ENCODE measurements at places on chromosomes 5 and 9. TPM values are rescaled to one million over a fixed set of nuclear protein-coding genes. Genes with fewer than 3 reads are reported as not detected.

GRCh38 chr5:150758203-150758530 lies 650 bp downstream of the DCTN4 start:
- DNase-seq: no peak

- no peak for DNase-seq
Observed at GRCh38 chr5:143892271-143892670, 80.3 kb downstream of the HMHB1 start.

DNA sequence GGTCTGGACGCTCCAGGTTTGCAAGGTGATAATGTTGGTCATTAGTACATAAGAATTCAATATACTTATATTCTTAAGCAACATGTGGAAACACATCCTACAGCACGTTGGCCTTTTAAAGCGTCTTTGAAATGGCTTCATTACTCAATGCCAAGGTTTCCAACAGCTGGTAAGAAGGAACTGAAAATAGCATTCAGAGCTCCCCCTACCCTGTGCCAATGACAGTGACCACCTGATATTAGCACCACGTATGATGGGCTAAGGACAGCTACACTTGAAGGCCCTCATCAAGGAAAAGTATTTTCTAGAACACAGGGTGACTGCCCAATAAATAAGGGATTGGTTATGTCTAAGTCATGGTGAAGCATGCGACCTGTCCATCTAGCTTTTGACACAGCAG lies 9.9 kb downstream of the ZNF622 start:
- DNase-seq: no peak

GRCh38 chr5:135008981-135009735 lies 24.9 kb downstream of the PITX1 start:
- no peak for DNase-seq

DNA sequence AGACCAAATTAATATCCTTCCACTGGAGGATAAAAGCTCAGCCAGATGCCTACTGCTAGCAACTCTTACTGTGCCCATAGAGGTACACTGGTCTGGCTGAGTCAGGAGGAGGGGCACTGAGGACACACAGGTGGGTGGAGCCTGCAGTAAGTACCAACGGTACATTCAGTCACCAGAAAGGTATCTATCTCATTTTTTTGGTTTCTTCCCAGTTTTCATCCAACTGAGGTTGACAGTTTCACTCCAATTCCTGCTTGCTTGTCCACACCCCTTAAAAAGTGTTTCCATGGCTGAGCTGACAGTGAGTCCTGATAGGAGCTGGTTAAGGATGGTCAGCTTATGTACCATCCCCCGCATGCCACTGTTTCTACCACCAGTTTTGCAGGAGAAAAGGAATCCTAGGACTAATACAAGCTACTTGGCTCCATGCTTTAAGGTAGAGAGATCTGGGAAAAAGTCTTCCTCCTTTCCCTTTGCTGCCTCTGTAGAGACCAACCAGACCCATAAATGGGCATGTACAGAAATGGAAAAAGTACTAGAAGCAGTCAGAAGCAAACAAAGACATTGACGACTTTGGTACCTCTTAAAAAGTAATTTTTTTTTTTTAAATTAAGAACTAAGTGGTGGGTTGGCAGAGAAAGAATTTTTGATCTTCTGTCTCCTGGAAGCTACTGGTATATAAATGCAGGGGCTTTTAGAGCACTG lies 3.2 kb downstream of the ELL2 start:
- no peak for DNase-seq

- DNase-seq: no peak
Observed at GRCh38 chr5:68849906-68850305, 243.9 kb upstream of the SLC30A5 start.

DNA sequence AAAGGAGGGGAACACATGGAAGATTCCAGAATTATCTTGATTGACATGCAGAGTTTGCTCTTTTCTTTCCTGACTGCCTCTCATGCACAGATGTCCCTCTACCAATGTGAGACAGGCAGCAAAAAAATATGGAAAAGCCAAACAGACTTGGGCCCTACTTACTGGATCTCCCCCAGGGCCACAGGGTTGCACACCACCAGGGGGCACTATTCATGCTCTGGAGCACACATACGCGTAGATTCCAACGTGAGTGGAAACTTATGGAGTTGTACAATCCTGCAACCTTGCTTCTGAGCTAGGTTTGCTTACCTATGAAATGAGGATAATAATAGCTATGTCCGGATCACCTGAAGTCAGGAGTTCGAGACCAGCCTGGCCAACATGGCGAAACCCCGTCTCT lies 319.5 kb downstream of the ARHGEF28 start:
- no peak for DNase-seq

GRCh38 chr9:78871452-78872331 lies 574.8 kb downstream of the PSAT1 start:
- peak; percentile 55 for DNase-seq

DNA sequence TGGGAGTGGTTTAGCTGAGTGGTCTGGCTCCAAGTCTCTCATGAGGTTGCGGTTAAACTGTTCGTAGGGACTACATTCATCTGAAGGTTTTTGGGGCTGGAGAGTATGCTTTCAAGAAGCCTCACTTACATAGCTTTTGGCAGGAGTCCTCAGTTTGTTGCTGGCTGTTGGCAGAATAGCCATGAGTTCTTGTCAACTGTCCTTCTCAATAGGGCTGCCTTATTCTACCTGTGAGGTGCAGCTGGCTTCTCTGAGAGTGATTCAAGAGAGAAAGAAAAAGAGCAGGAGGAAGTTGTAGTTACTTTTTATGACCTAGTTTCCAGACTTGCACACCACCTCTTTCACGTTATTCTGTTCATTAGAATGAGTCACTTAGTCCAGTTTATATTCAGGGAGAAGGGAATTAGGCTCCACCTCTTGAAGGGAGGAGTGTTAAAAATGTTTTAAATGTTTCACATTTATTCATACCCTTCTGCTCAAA lies 33.2 kb downstream of the YTHDC2 start:
- no peak for DNase-seq

DNA sequence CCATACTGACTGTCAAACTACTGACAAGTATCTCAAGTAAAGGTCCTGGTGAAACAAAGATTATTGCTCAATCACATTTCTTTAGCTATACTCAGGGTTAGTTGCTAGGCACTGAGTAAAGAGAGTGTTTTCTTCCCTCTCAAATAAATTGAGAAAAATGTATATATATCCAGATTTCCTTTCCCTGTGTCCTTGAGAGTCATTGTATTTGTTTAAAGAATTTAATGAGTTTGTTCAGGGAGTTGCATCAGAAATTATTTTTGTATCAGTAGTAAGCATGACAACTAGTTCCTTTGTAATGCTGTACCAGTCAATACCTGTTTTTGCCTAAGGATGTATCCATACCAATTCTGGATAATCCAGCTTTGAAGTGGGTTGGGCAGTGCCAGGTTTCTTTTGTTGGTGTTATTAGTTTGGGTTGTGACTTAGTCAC lies 3.2 kb upstream of the ANKHD1 start:
- no peak for DNase-seq

DNA sequence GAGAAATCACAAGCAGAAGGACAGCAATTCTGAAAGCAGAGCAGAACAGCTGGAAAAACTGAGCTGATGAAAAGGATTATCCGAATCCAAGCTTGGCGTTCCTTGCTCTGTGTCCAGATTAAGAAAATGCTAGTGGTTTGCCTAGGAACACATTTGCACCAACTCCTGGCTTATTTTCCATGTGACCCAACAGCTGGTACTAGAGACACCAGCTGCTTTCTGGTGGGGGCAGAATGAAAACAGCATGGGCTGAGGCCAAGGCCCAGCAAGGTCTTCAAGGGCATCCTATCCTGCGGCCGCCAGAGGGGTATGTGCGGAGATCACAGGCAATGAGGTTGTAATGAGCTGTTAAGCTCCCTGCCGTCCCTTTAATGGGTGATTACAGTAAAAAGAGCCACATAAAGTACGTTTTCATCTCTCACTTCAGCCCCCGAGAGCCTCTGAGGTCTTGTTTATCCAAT lies 131.5 kb downstream of the DOCK8 start:
- no peak for DNase-seq

GRCh38 chr9:126327006-126327713 lies 531 bp downstream of the MVB12B start:
- no peak for DNase-seq

DNA sequence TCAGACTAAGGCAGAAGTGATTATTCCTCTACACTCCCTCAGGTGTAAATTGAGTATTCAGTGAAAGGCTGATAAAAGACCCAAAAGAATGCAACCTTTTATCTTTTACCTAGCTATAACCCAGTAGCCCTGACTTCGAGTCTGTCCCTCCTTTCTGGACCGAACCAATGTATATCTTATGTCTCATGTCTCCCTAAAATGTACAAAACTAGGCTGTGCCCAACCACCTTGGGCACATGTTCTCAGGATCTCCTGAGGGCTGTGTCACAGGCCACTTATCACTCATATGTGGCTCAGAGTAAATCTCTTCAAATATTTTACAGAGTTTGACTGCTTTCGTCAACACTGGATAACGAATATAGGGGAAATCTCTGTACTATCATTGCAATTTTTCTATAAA lies 12.7 kb downstream of the FBXL17 start:
- no peak for DNase-seq

PCDHGA1 gene
- 0.39 TPM for total RNA-seq

GRCh38 chr5:124457901-124458300 lies 288.5 kb downstream of the ZNF608 start:
- no peak for DNase-seq

- no peak for DNase-seq
Observed at GRCh38 chr5:135032999-135033861, 798 bp downstream of the PITX1 start.

- DNase-seq: no peak
Observed at GRCh38 chr5:148542812-148543211, 111.5 kb downstream of the HTR4 start.

DNA sequence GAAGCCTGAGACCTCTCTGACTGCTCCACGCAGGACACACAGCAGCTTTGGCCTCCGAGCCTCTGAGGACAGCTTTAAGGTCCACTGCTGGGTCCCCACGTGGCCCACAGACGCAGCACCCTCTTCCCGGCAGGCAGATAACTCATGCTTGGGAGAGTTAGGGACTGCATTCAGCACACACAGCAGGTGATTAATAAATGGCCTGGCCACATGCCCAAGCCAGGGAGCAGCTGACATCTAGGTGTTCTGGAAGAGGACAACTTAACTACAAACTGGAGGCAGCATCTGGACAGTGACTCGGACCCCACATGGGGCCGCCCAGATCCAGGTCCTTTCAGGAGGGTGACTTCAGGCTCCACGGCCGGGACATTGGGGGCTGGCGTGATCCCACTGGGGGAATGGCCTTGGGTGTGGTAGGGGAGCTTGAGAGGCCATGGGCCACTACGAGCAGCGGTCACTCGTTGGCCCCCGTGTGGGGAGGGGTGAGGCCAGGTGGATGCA lies 11.3 kb downstream of the NINJ1 start:
- no peak for DNase-seq

GRCh38 chr5:129073111-129073510 lies 21.4 kb upstream of the ISOC1 start:
- DNase-seq: no peak

GRCh38 chr9:137516144-137516917 lies 33.9 kb downstream of the PNPLA7 start:
- no peak for DNase-seq

DNA sequence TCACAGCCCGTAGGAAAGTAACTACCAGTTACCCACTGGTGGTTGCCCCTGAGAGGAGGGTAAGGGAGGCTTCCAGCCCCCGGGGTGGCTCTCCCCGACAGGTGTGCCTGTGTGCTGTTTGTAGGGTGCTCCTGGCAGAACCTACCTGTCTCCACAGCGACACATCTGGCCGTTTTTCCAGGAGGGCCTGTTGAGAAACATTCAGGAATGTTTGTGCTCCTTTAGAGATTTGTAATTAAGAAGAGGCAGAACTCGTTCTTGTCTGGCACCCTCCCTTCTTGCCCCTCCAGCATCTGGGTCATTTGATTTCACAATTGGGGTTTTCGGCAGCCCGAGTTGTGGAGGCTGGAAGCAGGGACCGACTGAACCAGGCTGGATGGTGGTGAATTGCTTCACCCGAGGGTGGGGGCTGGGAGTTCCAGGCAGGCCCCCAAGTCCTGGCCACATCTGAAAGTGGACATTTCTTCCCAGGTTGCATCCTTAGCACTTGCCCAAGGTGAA lies 74.2 kb downstream of the WWC1 start:
- DNase-seq: no peak

DNA sequence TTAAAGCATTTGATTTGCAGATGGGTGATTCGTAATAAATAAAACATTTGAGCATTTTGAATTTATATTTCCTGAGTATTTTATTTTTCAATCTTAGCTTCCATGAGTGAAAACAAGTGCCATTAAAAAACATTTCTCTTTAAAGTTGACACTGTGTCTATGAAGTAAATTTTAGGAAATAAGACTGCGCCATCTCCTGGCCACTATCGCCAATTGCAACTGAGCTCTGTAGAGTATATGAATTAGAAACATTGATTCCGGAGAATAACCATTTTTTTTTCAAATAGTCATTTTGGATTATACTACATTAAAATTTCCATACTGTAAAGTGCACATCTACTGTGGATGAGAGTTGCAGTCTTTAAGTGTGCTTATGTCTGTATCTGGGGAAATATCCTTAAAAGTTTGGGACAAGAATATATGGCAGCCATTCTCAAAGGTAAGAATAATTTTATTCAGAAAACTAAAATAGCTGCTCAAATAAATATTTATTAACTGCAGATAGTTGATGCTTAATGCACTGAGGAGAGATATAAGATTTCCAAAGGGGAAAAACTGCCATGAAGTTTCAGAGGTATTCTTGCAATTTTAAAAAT lies 5.9 kb downstream of the DMRTA1 start:
- no peak for DNase-seq

TAL2 gene
- not detected for total RNA-seq

DNA sequence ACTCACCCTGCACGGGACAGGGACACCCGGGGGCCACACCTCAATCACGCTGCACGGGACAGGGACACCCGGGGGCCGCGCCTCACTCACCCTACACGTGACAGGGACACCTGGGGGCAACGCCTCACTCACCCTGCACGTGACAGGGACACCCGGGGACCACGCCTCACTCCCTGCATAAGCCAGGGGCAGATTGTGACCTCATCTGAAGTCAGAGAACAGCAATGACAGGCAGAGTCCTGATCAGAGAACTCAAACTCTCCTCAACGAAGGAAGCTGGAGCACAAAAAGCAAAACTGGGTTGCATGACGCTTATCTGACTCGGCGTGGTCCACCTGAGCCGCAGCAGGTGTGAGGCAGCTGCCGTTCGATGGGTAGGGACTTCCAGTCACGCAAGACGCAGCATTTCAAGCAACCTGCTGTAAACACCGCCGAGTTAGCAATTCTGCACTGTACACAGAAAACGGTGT lies 3.2 kb downstream of the TERT start:
- no peak for DNase-seq

COL27A1 gene
- total RNA-seq: 22.2 TPM

DNA sequence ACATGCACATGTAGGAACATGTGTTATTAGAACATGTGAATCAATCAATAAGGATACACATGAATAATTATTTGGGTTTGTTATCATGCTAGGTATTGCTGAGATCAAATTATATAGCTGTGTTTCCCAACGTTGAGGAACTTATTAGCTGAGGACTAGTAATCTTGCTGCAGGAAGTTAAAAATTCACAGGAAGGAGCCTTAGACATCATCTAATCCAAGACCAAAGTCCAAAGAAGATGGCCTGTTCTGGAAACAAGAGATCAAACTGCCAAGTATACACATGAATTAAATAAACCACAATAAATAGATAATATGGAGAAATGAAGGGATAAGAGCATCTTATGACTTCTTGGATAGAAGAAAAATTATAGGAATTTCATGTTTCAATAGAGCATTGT lies 19.9 kb downstream of the POU5F2 start:
- no peak for DNase-seq

- no peak for DNase-seq
Observed at GRCh38 chr5:122447072-122447471, 135.0 kb downstream of the SNCAIP start.
